Stimulated activated CD4-positive, alpha-beta T cell treated with anti-CD3 and anti-CD28 coated beads, Interleukin-4, amount 100 ng/mL, for 48 hours (primary cell): ENCODE measurements at places on chromosomes 7 and 10.

DNA sequence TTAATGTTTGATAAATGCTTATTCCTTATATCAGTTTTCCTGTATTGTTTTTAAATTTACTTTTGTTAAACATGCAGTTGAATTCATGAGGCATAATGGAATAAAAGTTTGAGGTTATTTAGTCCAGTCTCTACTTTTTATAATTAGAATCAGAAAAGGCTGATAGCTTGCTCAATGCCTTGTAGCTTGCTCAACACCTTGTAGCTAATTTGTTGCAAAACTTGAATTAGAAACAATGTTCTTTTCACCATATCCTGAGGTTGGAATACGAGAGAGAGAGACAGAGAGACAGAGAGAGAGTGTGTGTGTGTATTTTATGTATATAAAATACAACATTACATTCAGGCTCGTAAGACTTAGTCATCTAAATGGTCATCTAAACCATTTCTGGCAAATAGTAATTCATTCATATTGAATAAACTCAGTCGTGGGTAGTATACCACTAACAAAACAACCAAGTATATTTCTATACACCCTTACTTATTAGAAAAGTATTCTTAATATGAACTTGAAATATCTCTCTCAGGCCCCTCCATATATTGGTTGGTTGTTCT is 243.5 kb downstream of the ADK start:
- DNase-seq, result no peak

- DNase-seq, result no peak
These were observed 4.4 kb upstream of the GRK5 start for GRCh38 chr10:119203006-119203405.

- DNase-seq, result no peak
These were observed 1.3 kb downstream of the LCOR start for GRCh38 chr10:96833220-96834001.

GRCh38 chr7:123784263-123784662 is 35.5 kb upstream of the WASL start:
- no peak for DNase-seq

- DNase-seq, result no peak
These were observed 57.8 kb downstream of the BAMBI start for GRCh38 chr10:28734938-28735759.

DNA sequence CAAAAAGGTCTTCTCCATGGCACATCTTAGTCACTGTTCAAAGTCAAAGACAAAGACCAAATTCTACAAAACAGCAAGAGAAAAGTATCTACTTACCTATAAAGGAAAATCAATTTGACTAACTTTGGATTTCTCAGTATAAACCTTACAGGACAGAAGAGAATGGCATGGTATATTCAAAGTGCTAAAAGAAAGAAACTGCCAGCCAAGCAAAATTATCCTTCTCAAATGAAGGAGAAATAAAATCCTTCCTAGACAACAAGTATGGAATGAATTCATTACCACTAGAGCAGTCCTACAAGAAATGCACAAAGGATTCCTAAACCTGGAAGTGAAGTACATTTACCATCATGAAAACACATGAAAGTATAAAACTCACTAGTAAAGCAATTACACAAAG is 235.5 kb downstream of the STK31 start:
- DNase-seq, result no peak

DNA sequence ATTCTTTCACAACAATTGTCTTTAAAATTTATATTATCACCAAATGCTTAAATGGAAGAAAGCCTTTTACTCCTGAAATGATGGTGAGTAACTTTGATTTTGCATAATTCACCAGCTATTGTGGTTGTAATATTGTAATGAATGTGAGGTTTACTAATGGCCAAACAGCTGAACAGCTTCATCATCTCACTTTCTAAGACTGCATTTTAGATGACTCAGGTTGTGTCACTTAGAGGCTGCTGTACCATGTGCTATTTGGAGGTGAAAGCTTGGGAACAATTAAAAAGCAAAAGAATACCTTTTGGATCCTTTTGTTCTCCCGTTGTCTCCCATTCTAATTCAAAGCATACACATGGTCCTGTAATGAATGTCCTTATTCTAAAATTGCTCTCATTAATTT is 604.0 kb upstream of the PFKP start:
- DNase-seq, result no peak

DNA sequence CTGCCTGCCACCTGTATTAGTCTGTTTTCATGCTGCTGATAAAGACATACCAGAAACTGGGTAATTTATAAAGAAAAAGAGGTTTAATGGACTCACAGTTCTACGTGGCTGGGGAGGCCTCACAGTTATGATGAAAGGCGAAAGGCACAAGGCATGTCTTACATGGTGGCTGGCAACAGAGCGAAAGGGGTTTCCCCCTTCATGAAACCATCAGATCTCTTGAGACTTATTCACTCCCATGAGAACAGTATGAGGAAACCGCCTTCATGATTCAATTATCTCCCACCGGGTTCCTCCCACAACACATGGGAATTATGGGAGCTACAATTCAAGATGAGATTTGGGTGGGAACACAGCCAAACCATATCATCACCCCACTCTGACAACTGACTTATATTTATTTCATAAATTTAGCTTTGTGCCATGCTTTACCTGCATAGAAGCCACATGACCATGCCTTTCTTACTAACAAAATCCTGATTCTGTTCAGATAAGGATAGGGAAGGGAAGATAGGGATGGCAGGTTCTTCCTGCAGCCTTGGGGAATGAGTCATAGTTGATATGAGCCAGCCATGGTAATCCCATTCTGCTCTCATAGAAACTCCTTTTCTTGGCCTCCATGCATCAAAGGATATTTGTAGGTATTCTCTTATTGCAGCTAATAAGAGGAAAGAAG is 191.3 kb upstream of the AGK start:
- DNase-seq, result no peak

- no peak for DNase-seq
These were observed 53.8 kb upstream of the AGK start for GRCh38 chr7:141497391-141497790.

DNA sequence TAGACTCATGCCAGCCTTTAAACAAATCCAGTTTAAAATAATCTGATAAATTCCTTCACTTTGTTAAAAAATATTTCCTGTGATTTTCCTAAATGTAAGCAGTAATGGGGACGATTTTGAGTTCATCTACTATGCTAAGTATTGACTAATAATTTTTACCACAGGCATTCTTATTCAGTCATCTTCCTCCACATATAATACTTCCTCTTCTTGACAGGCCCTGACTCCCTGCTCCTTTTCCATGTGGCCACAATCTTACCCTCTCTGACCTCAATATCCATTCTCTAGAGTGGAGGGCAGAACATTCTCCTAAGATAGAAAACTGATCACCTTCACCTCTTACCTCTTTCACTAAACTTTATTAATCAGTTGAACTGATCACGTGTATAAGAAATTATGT is 7.8 kb downstream of the DNAJC2 start:
- DNase-seq, result no peak

DNA sequence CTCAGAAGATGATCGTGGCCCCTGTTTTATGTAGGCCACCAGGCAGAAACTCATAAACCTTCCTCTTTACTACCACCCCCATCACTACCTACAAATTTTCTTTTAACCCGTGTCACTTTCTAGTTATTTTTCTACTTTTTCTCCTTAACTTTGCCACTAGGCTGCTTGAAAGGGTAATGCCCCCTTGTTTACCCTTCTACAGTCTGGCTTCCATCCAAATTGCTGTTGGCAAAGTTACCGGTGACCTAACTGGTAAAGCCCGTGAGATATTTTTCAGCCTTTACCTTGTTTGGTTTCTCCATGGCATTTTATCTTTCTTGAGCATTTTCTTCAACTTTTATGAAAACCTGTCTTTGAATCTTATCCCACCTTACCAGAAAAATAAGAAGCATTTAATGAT is 153.0 kb downstream of the WNT2 start:
- no peak for DNase-seq

- no peak for DNase-seq
These were observed 3.3 kb upstream of the PCBD1 start for GRCh38 chr10:70891627-70892026.

DNA sequence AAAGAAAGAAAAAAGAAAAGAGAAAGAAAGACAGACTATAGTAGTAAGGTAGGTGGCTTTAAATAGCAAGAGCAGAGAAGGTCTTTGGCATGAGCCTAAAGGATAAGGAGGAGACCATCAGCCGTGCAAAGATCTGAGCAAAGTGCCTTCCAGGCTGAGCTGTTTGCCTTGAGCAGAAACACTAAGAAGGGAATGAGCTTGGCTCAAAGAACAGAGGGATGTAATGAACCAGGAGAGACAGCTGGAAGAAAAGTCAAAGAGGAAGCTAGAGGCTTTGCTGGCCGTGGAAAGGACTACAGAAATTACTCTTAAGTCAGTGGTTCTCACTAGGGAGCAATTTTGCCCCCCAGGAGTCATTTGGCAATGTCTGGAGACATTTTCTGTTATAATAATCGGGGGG is 228.6 kb downstream of the FGFR2 start:
- no peak for DNase-seq

DNA sequence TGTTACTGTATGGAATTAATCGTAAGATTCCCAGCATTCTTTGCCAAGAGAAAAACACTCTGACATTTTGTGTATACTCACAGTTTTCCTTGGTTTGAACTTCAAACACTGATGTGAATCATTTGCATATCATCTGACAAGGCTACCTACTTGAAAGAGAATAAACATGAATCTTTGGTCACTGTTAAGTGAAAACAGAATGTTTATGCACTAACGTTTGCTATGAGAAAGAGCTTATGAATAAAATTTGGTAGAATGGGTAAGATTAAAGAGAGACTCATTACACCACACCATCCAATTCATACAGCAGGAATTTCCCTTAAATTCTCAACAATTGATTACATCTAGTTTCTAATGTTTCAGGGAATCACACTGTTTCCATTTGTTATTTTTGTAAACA is 46.6 kb downstream of the MACC1 start:
- no peak for DNase-seq

DNA sequence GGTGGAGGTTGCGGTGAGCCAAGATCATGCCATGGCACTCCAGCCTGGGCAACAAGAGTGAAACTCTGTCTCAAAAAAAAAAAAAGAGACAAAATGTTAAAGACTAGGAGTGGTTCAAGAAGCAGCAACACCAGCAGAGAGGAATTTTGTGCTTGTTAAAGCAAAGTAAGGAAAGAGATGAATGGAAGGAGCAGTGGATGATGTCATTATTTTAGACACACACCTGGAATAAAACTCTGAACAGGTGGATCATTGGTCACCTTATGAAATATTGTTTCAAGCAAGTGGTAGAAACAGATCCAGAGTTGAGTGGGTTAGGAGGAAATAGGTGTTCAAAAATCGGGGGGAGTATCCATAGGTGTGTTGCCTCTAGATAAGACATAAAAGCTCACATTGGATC is 129.7 kb upstream of the FRMD4A start:
- DNase-seq, result no peak

DNA sequence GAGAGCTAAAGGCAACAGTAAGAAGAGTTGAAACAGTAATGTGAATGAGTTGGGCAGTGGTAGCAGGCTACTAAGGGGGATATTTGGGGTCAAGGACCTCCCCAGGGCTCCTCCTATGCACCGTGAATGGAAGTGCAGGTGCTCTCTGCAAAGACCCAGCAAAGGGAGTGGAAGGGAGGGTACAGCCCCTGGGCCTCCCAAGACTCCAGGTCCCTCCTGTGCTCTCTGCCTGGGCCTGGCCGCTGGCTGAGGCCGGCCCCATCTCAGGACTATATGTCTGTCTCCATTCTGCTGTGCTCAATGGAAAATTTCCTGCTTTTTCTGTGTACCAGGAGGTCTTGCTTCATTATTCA is 372.1 kb upstream of the MKI67 start:
- DNase-seq, result no peak
